ENCODE measurements at places on chromosomes 12 and 14.

DNA sequence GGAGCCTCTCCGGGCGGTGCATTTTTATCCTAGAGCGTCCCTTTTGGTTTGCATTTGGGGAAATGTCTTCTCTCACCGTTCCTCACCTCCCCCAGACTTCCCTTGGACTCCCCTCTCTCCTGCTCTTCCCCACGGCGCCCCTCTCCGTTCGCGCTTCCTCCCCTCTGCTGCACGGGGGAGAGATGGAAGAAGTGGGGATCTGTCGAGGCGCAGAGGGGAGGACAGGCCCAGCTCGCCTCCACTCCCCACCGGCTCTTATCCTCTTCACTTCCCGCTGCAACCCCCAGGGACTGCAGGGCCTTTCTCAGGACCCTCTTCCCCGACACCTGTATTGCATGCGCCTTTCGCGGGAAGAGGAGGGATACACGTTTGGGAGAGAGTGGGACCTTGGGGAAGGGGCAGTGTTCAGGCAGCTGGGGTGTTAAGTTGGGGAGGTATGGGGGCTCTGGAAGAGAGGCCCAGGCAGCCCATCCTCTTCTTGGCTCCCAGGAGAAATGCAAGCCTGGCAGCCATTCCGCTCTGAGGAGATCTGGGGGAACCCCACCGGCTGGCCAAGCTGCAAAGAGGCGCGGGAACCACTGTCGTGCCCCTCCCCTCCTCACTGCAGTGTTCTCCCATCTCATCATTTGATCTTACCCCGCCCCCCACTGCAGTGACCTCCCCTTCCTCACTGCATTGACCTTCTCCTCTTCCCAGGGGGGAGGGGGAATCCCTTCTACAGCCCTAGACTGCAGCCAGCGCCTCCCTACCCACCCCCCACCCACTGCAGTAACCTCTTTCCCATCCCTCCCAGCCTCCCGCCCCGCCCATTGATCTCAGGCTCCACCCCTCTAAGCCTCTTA is 788 bp downstream of the ENO2 start:
- DNase-seq = no peak

DNA sequence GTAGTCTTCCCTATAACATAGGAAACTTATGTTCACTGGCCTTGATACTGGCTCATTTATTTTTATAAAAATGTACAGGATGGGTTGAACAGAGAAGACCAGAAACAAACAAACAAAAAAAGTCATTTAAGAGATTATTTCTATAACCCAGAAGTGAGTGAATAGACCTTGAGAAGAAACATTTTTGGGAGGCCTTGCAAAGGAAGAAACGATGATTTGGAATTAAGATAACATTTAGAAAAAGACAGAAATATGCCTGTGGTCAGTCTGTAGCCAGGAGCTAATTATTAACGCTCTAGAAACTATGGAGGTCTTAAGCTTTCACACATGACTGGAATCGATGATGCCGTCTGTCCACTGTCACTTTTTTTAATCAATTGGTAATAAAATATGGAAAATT is 264.0 kb downstream of the EGLN3 start:
- DNase-seq = no peak

DNA sequence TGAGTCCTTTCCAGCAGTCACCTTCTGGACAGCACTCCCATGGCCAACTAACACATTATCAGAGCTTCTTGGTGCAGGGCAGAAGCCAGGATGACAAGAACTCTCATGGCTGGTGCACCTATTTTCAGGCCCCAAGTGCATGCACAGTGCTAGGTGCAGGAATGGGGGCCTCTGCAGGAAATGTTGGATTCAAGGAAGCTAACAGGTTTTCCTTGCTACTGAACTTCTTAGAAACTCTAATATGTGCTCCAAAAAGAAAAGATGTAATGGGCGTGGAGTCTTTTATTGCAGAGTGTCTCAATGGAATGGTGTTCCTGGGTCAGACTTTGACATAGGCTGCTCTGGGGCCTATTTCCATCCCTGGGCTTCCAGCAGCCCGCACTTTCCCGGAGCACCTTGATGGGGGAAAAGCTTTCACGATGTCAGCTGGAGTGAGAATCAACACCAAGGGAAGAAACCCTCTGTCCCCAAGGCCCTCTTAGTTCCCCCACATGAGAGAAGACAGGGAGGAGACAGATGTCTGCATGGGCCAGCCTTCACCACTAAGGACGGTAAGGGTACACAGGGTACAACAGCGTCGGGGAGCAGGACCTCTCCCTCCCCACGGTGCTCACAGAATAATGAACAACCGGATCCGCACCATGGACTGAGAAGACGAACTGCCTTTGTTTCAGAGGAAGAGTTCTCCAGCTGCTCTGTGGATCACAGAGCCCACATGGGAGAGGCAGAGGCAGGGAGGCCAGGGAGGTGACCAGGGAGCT is 6.9 kb downstream of the KRT3 start:
- no peak for DNase-seq

- no peak for DNase-seq
Measured at GRCh38 chr12:131383291-131383690, 327.6 kb upstream of the SFSWAP start.

- no peak for DNase-seq
Measured at GRCh38 chr14:99174081-99174769, 97.8 kb downstream of the BCL11B start.

DNA sequence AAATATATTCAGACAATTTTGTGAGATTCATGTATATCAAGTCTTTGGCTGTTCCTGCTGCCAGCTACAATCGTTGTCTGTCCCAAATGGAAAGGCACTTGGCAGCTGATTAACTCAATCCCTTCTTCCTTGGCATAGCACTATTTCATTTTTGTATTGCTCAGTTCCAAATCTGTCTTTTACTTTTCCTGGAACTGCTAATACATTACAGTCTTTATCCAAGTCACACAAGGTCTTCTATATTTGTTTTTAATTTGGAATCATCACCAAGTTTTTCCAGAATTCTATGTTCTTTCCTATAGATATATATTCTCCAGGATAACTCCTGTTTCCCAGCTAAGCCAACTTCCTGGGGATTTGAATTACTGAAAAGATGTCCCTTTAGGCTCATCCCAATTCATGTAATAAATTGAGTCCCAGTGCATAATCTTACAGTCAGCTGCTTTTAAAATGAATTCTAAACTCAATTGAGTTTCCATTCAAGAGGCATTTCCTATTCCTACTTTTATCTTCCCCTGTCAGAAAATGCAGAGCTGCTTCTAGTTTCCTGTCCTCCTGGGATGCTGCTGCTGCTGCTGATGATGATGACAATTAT is 45.9 kb downstream of the DYRK2 start:
- DNase-seq = no peak

DNA sequence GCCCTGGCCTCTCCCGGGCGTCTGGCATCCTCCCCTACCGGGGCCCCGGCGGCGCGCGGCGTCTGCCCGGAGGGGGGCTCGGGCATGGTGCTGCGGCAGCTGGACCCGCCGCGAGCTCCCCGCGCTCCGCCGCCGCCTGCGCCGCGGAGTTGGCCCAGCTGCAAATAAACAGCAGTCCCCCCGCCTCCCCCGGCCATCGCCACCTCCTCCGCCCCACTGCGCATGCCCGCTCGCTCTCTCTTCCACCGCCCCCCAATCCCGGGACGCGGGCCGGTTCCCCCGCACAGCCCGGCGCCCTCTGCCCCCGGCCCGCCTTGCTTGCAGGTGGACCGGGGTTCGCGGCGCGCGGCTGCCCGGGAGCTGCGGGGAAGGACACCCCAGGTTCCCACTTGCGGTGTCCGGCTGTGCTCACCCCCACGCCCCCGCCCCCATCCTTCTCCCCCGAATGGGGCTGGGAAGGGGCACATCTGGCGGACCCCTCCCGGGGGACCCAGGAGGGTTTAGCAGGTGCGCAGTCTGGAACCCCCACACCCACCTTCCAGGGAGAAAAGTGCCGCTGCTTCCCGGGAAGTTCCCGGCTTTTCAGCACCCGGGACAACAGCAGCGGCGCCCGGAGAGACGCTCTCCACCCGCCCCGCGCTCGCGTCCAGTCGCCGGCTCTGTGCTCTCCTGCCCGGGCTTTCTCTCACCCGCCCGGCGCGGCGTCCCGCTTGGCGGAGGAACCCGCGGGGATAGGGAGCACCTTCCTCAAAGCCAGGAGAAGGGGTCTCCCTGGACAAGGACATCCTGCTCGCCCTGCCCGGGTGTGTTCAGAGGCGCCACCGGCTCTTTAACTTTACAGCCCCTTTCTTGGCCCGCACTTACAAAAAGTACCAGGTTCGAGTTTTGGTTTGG is at the start of gene TMTC1:
Gene TMTC1 (minus strand): TSS at position 170 of the 894 bp plus-strand sequence. CDS start 191 bp downstream, outside the sequence.
- DNase-seq = no peak

DNA sequence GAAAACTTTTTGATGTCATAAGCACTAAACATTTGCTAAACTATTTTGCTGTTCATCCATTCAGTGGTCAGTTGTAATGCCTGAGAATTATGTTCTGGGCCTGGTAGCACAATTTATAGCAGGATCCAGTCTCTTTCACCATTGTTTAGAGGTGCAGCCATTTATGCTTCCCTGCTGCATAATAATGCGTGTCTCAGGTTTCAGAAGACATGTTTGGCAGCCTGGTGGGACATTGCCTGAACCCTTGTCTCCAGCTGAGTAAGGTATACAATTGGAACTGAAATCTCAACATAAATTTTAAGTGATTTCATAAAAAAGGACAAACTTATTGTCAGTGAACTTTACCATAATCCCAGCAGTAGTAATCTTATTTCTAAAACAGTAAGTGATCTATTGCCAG is 94.8 kb downstream of the POLR3B start:
- no peak for DNase-seq

DNA sequence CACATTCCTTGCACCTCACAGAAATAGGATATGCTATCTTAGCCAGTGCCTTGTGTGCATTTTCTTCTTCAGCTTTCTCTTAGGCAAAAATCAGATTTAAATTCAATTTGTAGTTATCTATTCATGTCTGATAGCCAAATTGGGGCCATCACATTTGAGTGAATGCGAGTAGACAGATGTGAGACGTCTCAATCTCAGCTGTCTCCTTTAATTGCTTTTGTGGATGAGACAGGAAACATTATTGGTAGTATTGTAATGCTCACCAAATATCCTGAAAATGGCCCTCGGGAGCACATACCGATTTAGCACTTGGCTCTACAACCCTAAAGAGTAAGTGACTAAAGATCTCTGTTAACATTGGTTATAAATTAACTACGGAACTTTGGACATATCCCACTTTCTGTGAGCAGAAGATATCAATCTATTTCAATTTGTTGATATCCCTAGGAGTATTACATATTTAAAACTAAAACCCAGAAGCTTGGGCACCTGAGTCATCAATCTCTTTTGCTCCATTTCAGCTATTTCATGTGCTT is 1012.5 kb upstream of the TMEM132C start:
- no peak for DNase-seq

GRCh38 chr12:96361074-96361473 is 39.2 kb downstream of the CDK17 start:
- DNase-seq = no peak

All from activated CD8-positive, alpha-beta memory T cell treated with anti-CD3 and anti-CD28 coated beads, Interleukin-2, amount 50 U/mL, for 4 hours (primary cell).